ENCODE measurements at places on chromosomes 5 and 9. TPM values are rescaled to one million over a fixed set of nuclear protein-coding genes. Genes with fewer than 3 reads are reported as not detected.

GRCh38 chr5:59591162-59591561, 302.4 kb downstream of the PDE4D start:
- H3K27me3 ChIP-seq = no peaks in the 10 kb centered on the region
- H3K27ac ChIP-seq = no peak overlapping the region
- DNase-seq = peak; percentile 18
- H3K4me3 ChIP-seq = no peak overlapping the region
- peaks cover 5% of the 10 kb centered on the region for H3K4me1 ChIP-seq

GRCh38 chr5:91058575-91058974, 324.5 kb downstream of the ARRDC3 start:
- DNase-seq = no peak
- H3K27me3 ChIP-seq = no peaks in the 10 kb centered on the region
- H3K4me1 ChIP-seq = no peaks in the 10 kb centered on the region
- no peaks in the 10 kb centered on the region for H3K36me3 ChIP-seq

DNA sequence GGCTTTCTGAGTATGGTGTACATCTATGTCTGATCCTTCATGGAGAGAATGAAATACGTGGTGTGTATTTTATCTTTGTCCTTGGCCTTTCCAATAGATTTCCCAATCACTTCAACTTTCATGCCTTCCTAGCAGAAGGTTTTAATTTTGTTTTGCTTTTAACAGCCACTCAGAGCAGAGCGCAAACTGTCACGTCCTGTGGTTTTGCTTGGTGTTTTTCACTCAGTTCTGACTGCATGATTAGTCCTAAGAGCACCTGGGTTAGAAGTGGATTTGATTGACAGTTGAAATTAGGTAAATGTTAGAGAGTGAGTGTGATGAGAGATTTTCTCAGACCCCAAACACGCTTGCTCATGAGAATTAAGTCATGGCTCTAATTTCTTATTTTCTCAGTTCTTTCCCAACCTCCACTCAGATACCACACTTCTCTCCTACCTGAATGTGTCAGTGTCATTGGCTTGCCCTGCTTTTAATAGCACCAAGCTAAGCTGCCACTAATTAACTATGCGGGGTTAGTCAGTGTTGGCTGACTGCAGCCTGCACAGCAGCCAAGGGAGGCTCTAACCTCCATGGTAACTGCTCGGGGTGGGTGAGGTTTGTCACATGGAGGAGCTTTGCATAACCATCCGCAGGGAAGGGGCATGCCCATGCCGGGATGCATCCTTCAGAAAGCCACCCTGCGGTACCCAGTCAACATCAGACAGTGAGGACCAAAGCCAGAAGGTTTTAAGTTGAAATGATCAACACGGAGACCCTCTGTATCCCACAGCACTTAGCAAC, 173.4 kb downstream of the NR3C1 start:
- DNase-seq = peak; percentile 75
- H3K36me3 ChIP-seq = peaks cover 3% of the 10 kb centered on the region
- H3K4me3 ChIP-seq = no peak overlapping the region
- peaks cover 19% of the 10 kb centered on the region for H3K4me1 ChIP-seq
- H3K27me3 ChIP-seq = no peaks in the 10 kb centered on the region

GRCh38 chr9:118575341-118576070, 793.7 kb downstream of the BRINP1 start:
- no peaks in the 10 kb centered on the region for H3K4me1 ChIP-seq
- no peaks in the 10 kb centered on the region for H3K27me3 ChIP-seq
- no peak overlapping the region for H3K4me3 ChIP-seq
- no peak overlapping the region for H3K27ac ChIP-seq
- DNase-seq = no peak
- no peaks in the 10 kb centered on the region for H3K36me3 ChIP-seq

DNA sequence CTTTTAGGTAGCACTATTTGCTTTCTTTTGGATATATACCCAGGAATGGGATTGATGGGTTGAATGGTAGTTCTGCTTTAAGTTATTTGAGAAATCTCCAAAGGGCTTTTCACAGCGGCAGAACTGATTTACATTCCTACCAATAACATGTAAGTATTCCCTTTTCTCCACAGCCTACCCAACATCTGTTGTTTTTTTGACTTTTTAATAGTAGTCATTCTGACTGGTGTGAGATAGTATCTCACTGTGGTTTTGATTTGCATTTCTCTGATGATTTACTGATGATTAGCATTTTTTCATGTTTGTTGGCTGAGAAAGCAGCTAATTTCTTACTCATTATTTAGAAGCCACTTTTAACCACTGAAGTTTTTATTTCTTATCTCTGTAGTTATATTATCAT, 221.1 kb upstream of the ACTBL2 start:
- H3K27ac ChIP-seq = no peak overlapping the region
- H3K27me3 ChIP-seq = no peaks in the 10 kb centered on the region
- H3K36me3 ChIP-seq = no peaks in the 10 kb centered on the region
- H3K4me1 ChIP-seq = no peaks in the 10 kb centered on the region

DNA sequence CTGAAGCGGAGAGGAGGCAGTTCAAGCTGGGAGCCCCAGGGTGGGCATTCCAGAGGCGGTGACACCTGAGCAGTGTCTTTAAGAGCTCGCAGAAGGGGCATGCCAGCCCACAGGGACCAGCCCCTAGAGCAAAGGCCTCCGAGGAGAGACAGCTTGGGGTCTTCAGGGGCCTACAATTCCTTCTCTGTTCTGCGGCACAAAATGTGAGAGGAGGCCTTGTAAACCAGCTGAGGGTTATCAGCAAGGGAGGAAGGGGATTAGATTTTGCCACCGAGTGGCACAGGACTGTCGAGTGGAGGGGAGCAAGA, 505 bp upstream of the SIGMAR1 start:
- H3K27ac ChIP-seq = peak overlapping the region; percentile 91
- peaks cover 30% of the 10 kb centered on the region for H3K4me1 ChIP-seq
- no peaks in the 10 kb centered on the region for H3K27me3 ChIP-seq
- peaks cover 5% of the 10 kb centered on the region for H3K36me3 ChIP-seq
- peak overlapping the region; percentile 80 for H3K4me3 ChIP-seq

- H3K4me3 ChIP-seq = no peak overlapping the region
- H3K36me3 ChIP-seq = no peaks in the 10 kb centered on the region
- H3K4me1 ChIP-seq = no peaks in the 10 kb centered on the region
Observed at GRCh38 chr5:171712616-171713015, 73.0 kb upstream of the SMIM23 start.

- H3K36me3 ChIP-seq = no peaks in the 10 kb centered on the region
- no peak overlapping the region for H3K4me3 ChIP-seq
- H3K4me1 ChIP-seq = no peaks in the 10 kb centered on the region
- no peak overlapping the region for H3K27ac ChIP-seq
- DNase-seq = no peak
- peaks cover 22% of the 10 kb centered on the region for H3K27me3 ChIP-seq
Observed at GRCh38 chr5:73317523-73317922, 131.1 kb downstream of the FOXD1 start.

DNA sequence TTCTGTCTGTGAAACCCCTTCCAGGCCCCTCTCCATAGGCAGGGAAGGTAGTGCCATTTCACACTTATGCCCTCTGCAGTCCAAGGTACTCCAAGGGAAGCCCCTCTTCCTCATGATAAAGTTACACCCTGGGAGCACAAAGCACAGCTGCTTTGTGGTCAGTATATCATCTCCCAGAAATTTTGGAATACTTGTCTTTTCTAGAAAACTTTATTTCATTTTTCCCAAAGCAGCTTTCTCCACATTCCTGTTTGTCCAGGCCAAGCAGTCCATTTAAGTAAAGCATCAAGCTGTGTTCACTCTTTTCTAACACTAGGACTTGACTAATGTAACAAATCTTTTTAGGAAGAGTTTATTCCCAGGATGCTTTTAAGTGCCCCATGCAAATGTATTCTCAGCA, 371.8 kb upstream of the RGMB start:
- no peaks in the 10 kb centered on the region for H3K27me3 ChIP-seq
- no peak overlapping the region for H3K4me3 ChIP-seq
- H3K27ac ChIP-seq = no peak overlapping the region
- H3K36me3 ChIP-seq = no peaks in the 10 kb centered on the region
- no peak for DNase-seq
- no peaks in the 10 kb centered on the region for H3K4me1 ChIP-seq

GRCh38 chr5:43874772-43875171, 271.8 kb downstream of the NNT start:
- no peaks in the 10 kb centered on the region for H3K36me3 ChIP-seq
- H3K4me1 ChIP-seq = no peaks in the 10 kb centered on the region
- no peak overlapping the region for H3K4me3 ChIP-seq
- DNase-seq = no peak
- H3K27ac ChIP-seq = no peak overlapping the region

GRCh38 chr5:148809781-148810524, 16.5 kb upstream of the ADRB2 start:
- H3K4me1 ChIP-seq = peaks cover 38% of the 10 kb centered on the region
- no peaks in the 10 kb centered on the region for H3K27me3 ChIP-seq
- H3K27ac ChIP-seq = peak overlapping the region; percentile 36
- DNase-seq = no peak

DNA sequence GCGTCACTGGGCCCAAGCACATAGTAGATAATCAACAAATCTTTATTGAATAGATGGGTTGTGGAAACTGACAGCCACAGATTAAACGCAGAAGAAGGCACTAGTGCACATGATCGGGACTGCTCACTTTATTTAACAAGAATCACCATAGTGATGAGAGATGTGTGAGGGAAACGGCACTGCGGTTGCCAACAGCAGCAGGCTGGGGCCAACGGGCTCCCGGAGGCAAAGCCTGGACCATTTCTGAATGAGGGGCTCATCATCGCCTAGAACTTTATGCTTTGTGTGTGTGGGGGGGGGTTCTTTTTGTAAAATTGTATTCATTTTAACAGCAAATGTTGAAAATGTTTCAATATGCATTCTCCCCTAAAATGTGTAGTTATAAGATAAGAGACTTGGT, 61.9 kb upstream of the RUFY1 start:
- no peaks in the 10 kb centered on the region for H3K27me3 ChIP-seq
- no peak overlapping the region for H3K4me3 ChIP-seq
- no peaks in the 10 kb centered on the region for H3K4me1 ChIP-seq
- DNase-seq = no peak
- no peak overlapping the region for H3K27ac ChIP-seq

GRCh38 chr5:73545403-73545779, 20.0 kb downstream of the ANKRA2 start:
- no peaks in the 10 kb centered on the region for H3K27me3 ChIP-seq
- H3K4me1 ChIP-seq = no peaks in the 10 kb centered on the region
- H3K4me3 ChIP-seq = no peak overlapping the region
- DNase-seq = no peak
- H3K27ac ChIP-seq = no peak overlapping the region

DNA sequence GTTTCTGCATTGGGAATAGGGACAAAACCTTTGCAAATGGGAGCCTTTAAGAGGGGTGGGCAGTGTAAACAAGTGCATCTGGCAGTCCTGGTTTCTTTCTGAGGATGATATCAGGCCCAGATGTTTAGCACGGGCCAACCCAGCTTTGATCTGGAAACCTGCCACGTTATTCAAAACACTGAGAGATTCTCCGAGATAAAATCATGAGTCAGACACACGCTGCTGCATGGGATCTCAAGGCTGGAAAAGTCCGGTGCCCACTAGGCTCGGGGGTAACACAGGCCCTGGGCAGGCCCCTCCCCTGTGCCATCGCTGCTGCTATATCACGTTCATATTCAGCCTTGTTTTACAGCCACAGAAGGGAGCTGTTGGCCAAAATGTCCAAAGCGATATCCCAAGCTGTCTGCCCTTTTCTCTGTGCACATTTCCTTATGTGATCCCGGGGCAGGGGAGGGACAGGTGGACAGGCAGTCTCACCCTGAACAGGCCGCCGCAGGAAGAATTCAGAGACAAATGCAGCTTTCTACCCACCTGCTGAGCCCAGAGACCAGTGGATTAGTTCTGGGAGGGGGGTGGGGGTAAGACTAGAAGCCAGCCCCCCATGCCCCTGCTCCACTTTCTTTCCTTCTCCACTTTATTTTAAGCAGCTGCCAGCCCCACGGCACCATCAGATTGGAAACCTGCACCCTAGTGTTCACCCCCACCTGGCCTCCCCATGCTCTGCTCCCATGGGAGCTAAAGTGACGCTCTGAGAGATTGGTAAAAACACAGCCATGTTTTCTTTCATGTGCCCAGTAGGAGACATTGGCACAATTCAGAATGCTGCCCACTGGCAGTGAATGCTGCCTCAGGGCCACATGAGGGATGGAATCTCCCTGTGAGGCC, 63.1 kb downstream of the TMOD1 start:
- H3K36me3 ChIP-seq = no peaks in the 10 kb centered on the region
- H3K4me3 ChIP-seq = no peak overlapping the region
- DNase-seq = no peak
- no peaks in the 10 kb centered on the region for H3K4me1 ChIP-seq
- no peak overlapping the region for H3K27ac ChIP-seq

DNA sequence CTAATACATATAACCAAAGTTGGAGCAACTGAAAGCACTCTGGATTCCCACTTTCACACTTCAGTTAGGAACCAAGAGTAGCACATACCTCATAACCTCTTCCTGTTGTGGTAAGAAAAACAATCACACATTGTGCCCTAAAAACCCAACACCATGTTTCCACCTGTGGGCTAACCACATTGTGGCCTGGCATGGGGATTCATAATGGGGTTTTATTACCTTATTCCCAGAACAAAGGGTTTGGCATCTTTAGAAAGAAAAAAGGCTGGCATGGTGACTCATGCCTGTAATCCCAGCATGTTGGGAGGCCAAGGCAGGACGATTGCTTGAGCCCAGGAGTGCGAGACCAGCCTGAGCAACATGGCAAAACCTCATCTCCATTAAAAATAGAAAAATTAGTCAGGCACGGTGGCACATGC, 60.6 kb downstream of the HSD17B3 start:
- H3K27ac ChIP-seq = no peak overlapping the region
- no peak overlapping the region for H3K4me3 ChIP-seq
- peaks cover 15% of the 10 kb centered on the region for H3K4me1 ChIP-seq
- peaks cover 64% of the 10 kb centered on the region for H3K27me3 ChIP-seq
- DNase-seq = no peak
- H3K36me3 ChIP-seq = no peaks in the 10 kb centered on the region

DNA sequence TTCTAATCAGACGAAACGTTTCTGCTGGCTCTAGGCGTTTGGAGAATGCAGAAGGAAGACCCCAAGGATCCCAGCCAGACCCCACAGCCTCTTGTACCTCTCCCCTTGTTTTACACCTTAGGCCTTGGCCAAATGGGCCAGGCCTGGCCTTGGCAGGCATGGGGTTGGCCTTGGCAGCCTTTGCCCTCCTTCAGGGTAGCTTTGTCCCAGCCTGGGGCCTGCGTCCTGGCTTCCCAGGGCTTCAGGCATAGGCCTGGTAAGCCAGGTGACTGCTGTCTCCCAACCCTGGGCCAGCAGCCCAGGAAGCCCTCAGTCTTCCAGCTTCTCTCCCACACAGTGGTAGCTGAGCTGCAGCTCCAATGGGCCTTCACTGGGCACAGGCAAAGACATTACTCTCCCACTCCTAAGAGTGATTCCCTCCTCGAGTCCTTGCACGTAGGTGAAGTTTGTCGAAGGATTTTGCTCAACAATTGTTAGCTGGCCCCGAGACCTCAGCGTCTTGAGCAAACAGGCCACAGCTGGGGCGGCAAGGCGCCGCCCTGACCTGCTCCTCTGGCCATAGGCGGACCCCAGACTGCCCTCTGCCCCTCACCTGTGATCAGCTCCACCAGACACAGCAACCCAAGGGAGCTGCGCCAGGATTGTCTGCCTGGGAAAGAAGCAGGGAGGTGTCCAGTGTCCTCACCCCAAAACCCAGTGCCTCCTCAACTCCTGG, 1.1 kb upstream of the PITX1 start:
- H3K4me3 ChIP-seq = no peak overlapping the region
- H3K4me1 ChIP-seq = peaks cover 25% of the 10 kb centered on the region
- no peak overlapping the region for H3K27ac ChIP-seq
- no peak for DNase-seq
- H3K36me3 ChIP-seq = no peaks in the 10 kb centered on the region

ANKRD18B gene
- total RNA-seq = not detected

ZFP2 gene
- total RNA-seq = 0.61 TPM

HTR4 gene
- not detected for total RNA-seq

MARCOL gene
- total RNA-seq = not detected

TPPP gene
- total RNA-seq = 1.3 TPM

TMEFF1 gene
- total RNA-seq = not detected

NUTM2G gene
- total RNA-seq = not detected

ZSWIM6 gene
- total RNA-seq = 8.7 TPM

SLC36A2 gene
- not detected for total RNA-seq

PCDHB10 gene
- total RNA-seq = not detected
